ENCODE measurements at places on chromosomes 2 and 18. TPM values are rescaled to one million over a fixed set of nuclear protein-coding genes. Genes with fewer than 3 reads are reported as not detected.

- DNase-seq: no peak
These were observed 202.0 kb downstream of the HRH4 start for GRCh38 chr18:24662412-24662821.

GRCh38 chr18:75395137-75395536, 32.4 kb downstream of the SMIM21 start:
- DNase-seq: no peak

GRCh38 chr2:106039634-106040315, 154.3 kb downstream of the UXS1 start:
- no peak for DNase-seq

- DNase-seq: no peak
These were observed 112.4 kb downstream of the MIB1 start for GRCh38 chr18:21853016-21853415.

- no peak for DNase-seq
These were observed 32.9 kb upstream of the TOGARAM2 start for GRCh38 chr2:28948160-28948559.

- DNase-seq: no peak
These were observed 297.8 kb upstream of the KCNJ3 start for GRCh38 chr2:154400563-154401290.

GRCh38 chr2:191115391-191115790, 35.4 kb downstream of the STAT4 start:
- DNase-seq: peak; percentile 32

GRCh38 chr18:76803814-76804213, 18.5 kb upstream of the ZNF236 start:
- peak; percentile 63 for DNase-seq

- DNase-seq: peak; percentile 81
These were observed 5.5 kb upstream of the SFT2D3 start for GRCh38 chr2:127695491-127696472.

GRCh38 chr2:26709323-26710110, 17.0 kb downstream of the KCNK3 start:
- DNase-seq: no peak

- no peak for DNase-seq
These were observed 74.9 kb downstream of the MTCL1 start for GRCh38 chr18:8780227-8780626.

DNA sequence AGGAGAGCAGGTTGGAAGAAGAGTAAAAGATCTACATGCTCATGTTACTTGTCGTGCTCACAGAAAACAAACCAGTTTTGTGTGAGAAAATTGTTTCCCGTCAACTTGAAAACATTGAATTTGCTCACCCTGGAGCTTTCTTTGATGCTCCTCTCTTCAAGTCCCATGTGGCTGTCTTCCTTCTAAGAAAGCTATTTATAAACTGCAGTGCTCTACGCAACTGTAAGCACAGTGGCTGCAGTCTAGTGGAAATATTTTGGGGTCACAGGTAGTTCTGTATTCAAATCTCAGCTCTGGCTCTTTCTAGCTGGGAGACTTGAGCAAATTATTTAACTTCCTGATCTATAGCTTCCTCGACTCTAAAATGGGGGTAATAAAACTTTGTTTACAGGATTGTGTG, 211.8 kb downstream of the PLCL1 start:
- DNase-seq: no peak

DNA sequence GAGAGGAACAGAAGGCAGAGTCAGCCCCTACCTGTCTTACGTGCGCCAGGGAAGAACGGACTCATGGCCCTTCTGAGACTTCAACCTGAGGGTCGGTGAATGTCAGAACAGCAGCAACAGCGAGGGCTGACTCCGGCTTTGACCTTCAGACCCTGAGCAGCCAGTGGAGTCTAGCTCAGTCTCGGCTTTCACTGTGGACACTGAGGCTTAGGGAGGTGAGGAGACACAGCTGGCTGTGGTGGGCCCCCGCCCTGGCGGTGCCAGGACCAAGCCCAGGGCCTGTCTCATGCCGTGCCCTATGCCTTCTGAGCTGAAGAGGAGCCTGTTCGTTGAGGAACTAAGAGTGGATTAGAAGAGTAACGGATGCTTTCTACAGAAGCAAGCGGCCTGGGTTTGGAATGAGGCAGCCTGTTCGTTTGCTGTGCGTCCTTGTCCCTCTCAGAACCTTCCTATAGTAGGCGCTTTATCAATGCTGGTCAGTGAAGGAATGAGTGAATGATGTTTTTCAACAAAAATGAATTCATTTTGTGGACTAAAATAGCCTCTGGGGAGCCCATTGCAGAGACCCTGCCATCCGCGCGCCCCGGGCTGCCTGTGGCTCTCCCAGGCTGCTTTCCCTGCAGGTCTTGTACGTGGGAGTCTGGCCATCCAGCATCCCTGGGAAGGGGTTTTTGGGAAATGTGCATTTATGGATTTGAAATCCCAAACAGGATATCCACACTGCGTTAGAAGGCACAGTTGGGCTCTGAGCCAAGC, 38.9 kb downstream of the ASB1 start:
- DNase-seq: no peak

GRCh38 chr18:70554854-70555445, 266.1 kb downstream of the SOCS6 start:
- DNase-seq: no peak

DNA sequence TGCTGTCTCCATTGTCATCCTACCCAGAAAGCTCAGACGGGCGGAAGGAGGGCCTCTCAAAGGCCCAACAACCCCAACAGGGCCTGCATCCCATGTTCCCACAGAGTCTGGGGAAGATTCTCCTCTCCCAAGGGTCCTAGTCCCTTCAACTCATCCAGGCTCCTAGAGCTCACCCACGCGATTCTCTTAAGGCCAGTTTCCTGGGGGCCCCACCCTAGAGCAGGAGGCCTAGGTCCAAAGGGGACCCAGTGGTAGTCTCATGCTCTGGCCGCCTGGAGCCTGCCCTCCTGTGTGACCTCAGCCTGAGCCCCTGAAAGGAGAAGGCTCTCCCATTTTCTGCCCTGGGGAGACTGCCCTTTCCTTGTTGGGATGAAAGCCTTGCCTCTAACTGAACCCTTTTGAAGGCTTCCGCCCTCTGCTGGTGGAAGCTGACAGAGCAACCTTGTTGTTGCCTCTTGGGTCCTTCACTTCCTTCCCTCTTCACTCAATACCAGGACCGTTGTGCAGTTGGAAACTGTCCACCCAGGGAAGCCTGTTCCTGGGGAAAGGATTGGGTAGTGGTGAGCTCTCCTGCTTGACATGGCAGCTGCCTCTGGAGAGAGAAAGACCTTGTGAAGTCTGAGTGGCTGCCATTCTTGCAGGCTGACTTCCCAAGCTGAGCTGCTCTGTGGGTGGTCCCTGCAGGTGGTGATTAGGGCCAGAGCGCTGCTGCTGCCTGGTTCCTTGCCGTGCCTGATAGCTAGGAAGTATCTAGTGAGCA, 86.0 kb upstream of the ALPP start:
- peak; percentile 58 for DNase-seq

GRCh38 chr2:65129286-65129825, 550 bp downstream of the RAB1A start:
- DNase-seq: peak; percentile 15

DNA sequence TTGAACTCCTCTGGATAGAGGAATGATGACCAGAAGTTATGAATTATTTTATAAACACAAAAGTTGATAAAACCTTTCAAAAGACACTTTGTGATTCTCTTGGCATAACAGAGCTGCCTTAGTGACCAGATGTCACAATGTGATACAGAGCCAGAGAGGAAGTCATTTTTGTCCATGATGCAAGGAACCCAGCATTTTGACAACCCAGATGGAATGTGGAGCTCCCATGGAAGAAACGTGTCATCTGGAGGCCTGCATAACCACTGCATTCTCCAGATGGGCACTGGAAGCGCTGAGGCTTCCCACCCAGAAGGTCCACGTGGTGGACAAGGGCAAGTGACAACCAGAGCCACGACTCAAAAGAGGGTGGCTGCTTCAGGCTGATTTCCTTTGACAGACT, 30.1 kb downstream of the HRH4 start:
- DNase-seq: peak; percentile 36

DNA sequence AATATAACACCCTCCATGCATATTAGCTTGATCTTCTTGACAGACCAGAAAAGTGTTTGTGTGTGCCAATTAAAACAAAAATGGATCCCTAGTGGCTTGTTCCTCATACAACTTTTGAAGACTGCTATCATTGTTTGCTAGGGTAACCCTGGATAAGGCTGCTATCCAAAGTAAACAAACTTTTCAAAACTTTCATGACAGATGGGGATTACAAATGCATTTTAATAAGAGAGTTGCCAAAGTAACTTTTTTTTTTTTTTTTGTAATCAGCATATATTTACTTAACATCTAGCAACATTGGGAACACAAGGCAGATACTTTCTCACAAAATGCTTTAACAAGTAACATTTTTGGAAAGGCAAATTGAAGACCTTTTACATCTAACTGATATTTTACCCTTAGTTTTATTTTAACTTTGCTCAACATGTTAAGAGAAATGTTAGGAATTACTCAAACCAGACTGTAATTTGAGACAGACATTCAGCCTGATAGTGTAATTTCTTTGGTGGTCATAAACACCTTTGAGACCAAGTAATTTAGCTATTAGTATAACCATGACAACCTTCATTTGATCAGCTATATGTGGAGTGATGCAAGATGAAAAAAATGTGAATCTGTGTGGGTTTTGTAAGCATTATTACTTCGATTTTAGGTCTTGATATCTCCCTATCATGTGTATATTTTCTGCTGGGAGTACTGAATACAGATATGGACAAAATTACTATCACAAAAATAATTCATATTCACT, 300.9 kb downstream of the ARHGAP15 start:
- DNase-seq: no peak

DNA sequence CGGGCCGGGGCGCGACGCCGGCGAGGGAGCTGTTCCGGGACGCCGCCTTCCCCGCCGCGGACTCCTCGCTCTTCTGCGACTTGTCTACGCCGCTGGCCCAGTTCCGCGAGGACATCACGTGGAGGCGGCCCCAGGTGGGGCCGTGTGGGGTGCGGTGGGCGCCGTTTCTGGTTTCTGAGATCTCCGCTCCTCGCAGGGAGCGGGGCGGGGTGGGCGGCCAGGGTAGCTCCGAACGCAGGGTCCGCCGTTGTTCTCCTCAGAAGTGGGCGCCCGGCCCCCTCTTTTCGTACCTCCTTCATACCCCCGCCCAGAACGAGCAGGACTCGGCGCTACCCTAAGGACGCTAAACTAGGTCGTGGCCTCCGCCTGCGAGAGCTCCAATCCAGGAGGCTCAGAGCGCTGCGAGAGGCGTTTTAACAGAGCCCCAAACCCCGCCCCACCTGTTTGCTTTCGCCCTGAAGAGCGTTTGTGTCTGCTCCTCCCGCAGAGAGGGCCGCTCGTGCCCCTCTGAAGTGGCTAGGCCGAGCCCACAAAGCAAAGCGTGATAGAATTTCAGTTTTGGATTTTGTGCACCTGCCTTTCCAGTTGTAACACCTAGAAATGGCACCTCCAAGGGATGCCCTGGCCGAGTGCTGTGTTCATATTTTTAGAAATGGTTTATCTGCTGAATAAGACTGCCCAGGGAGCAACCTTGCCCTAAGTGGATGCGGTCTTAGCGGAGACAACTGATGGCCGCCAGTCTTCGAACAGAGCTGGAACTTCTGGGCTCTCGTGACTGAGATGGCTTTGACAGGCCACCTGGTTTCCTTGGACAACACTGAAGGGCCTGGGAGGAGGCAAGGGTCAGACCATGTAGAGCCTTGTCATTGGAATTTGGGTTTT, 626 bp downstream of the CAPN10 start:
- no peak for DNase-seq

GRCh38 chr2:162370931-162371330, 27.0 kb downstream of the GCA start:
- DNase-seq: no peak

The SLC66A2 gene
- 19.6 TPM for total RNA-seq

The LYPD1 gene
- 23.7 TPM for total RNA-seq

The ARHGAP15 gene
- 1.9 TPM for total RNA-seq

The PLGLB2 gene
- 0.60 TPM for total RNA-seq

The CCDC85A gene
- not detected for total RNA-seq

The C1QL2 gene
- total RNA-seq: not detected

The MARCO gene
- not detected for total RNA-seq

The FOXI3 gene
- total RNA-seq: not detected

The CROCC2 gene
- total RNA-seq: 0.12 TPM

The FAM161A gene
- 2.2 TPM for total RNA-seq

The PROM2 gene
- 2.4 TPM for total RNA-seq

The LRRFIP1 gene
- total RNA-seq: 48.1 TPM

The GAREM1 gene
- total RNA-seq: 0.29 TPM

All from RPMI7951 (cell line).